Endothelial cell (in vitro differentiated cells): ENCODE measurements at places on chromosomes 1 and 21.

GRCh38 chr1:6094801-6095505 lies 49.3 kb downstream of the KCNAB2 start:
- no peak for DNase-seq

- no peak for DNase-seq
These were observed 72.8 kb downstream of the NRIP1 start for GRCh38 chr21:14991957-14992356.

GRCh38 chr1:228687587-228687986 lies 47.7 kb upstream of the RHOU start:
- DNase-seq, result no peak

GRCh38 chr1:23525558-23526250 lies 5.3 kb downstream of the E2F2 start:
- DNase-seq, result no peak

- no peak for DNase-seq
These were observed 466.2 kb downstream of the USP25 start for GRCh38 chr21:16196001-16196400.

GRCh38 chr1:115980998-115981993 lies 5.0 kb downstream of the SLC22A15 start:
- DNase-seq, result peak; percentile 38

DNA sequence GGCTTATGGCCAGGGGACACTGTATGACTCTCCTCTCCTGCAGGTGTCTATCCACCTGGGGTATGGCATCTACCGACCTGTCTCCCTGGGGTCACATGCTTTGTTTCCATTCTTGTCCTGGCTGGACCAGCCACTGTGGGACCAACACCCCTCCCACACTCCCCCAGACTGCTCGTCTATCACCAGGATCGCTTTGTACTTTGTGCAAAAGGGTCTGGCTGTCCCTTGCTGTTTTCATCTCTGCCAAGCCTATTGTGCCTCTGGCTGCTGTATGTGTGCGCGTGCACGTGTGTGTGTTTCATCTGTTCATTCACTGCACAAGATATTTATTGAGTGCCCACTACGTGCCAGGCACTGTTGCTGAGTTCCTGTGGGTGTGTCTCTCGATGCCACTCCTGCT lies 25.5 kb downstream of the ETNK2 start:
- DNase-seq, result no peak
